CD4-positive, alpha-beta T cell (primary cell): ENCODE measurements at places on chromosomes 11 and 22. TPM values are rescaled to one million over a fixed set of nuclear protein-coding genes. Genes with fewer than 3 reads are reported as not detected.

DNA sequence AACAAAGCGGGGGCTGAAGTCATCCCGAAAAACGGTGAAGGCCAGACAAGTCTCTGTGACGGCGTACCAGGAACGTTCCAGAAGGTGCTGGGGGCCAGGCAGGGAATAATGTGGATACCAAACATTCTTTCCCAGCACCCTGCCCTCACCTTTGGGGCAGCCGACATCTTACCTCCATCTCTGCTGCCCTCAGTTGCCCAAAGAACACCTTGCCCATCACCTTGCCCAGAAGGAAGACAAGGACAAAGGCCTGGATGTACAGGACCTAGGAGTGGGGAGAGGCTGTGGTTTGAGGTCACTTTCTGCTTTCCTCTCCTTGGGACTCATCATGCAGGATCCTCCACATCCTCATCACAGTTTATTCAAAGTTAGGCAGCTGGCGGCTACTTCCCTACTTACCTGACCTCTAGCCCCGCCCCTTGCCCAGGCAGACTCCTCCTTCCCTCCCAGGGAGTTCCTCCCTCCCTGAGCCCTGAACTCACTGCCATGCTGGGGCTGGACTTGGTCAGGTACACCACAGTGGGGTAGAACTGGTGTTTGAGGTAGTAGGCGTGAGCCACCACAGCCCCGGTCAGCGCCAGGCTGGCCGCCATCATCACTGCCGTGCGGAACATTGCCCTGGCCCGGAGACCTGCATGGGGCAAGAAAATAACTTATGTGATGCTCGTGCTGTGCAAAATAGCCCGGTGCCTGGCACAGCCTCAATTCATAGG, 1.2 kb downstream of the SYVN1 start:
- DNase-seq: no peak
- peaks cover 47% of the 10 kb centered on the region for H3K4me1 ChIP-seq
- H3K27ac ChIP-seq: peak overlapping the region; percentile 99
- H3K4me3 ChIP-seq: peak overlapping the region; percentile 83

- peaks cover 65% of the 10 kb centered on the region for H3K4me1 ChIP-seq
- H3K27me3 ChIP-seq: no peaks in the 10 kb centered on the region
- H3K4me3 ChIP-seq: no peak overlapping the region
- no peak overlapping the region for H3K27ac ChIP-seq
- H3K36me3 ChIP-seq: no peaks in the 10 kb centered on the region
These were observed 25.5 kb downstream of the KCNJ1 start for GRCh38 chr11:128841461-128842072.

- H3K4me1 ChIP-seq: no peaks in the 10 kb centered on the region
- DNase-seq: no peak
- no peaks in the 10 kb centered on the region for H3K36me3 ChIP-seq
- no peaks in the 10 kb centered on the region for H3K27me3 ChIP-seq
- no peak overlapping the region for H3K4me3 ChIP-seq
These were observed 405.6 kb downstream of the RAB38 start for GRCh38 chr11:87769661-87770060.

- H3K4me3 ChIP-seq: no peak overlapping the region
- no peak for DNase-seq
- no peaks in the 10 kb centered on the region for H3K27me3 ChIP-seq
These were observed 613.3 kb downstream of the TBC1D22A start for GRCh38 chr22:47375621-47376321.

- H3K4me3 ChIP-seq: no peak overlapping the region
- no peak overlapping the region for H3K27ac ChIP-seq
- H3K36me3 ChIP-seq: no peaks in the 10 kb centered on the region
- DNase-seq: no peak
- H3K27me3 ChIP-seq: no peaks in the 10 kb centered on the region
- no peaks in the 10 kb centered on the region for H3K4me1 ChIP-seq
These were observed 229.9 kb upstream of the PITPNB start for GRCh38 chr22:28148816-28149465.

GRCh38 chr22:23565305-23565914, 14.7 kb downstream of the IGLL1 start:
- DNase-seq: no peak
- peaks cover 12% of the 10 kb centered on the region for H3K4me1 ChIP-seq
- H3K27me3 ChIP-seq: peaks cover 26% of the 10 kb centered on the region
- H3K36me3 ChIP-seq: no peaks in the 10 kb centered on the region
- H3K27ac ChIP-seq: no peak overlapping the region

DNA sequence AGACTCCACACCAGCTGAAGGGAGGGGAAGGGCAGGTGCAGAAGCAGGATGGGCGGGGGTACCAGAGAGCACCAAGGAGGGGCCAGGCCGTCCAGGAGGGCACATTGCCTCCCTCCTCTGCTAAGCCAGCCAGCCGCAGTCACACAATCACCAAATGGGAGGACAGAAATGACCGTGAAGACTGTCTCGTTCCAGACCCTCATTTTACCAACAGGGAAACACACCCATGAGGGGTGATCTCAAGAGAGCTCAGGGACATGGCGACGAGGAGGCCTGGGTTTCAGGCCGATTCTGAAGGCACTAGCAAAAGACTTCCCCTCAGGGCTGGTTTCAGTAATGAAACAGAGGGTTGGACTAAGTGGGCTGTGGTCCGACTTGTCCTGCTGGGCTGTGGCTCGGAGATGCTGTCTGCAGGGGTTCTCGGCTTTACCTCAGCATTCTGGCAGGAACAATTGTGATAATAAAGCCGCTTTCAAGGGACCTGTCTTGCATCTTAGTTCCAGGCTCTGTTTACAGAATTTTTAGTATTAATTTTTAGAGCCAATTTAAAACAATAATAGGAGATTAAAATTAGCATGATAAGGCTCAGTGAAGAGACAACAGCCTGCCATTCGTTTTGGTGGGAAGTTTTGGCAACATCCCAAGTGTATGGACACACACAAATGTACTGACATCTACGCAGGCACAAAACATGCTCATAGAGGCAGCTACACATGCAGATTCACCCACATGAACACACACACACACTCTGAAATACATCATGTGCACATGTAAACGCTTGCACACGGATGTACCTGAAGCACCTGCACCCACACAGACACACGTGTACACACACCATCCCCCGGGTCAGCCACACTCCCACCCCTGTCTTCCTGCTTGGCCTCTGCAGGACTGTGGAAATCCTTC, 2.0 kb upstream of the B3GAT1 start:
- no peak overlapping the region for H3K27ac ChIP-seq
- no peaks in the 10 kb centered on the region for H3K36me3 ChIP-seq
- no peak for DNase-seq
- peaks cover 37% of the 10 kb centered on the region for H3K27me3 ChIP-seq
- no peak overlapping the region for H3K4me3 ChIP-seq
- peaks cover 23% of the 10 kb centered on the region for H3K4me1 ChIP-seq

- peaks cover 5% of the 10 kb centered on the region for H3K27me3 ChIP-seq
- H3K36me3 ChIP-seq: no peaks in the 10 kb centered on the region
- H3K4me1 ChIP-seq: peaks cover 8% of the 10 kb centered on the region
- no peak overlapping the region for H3K4me3 ChIP-seq
- H3K27ac ChIP-seq: no peak overlapping the region
- no peak for DNase-seq
These were observed 33.5 kb upstream of the GNAZ start for GRCh38 chr22:23036684-23037428.

DNA sequence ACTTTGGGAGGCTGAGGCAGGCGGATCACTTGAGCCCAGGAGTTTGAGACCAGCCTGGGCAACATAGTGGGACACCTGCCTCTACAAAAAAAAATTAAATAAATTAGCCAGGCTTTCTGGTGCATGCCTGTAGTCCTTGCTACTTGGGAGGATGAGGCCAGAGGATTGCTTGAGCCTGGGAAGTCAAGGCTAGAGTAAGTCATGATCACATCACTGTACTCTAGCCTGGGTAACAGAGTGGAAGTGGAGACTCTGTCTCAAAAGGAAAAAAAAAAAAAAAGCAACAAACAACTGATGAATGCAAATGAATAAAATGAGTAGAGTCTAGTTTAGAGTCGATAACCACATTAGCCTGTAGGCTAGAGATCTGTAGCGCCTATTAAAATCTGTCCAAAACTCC, 3.9 kb upstream of the BCL2L13 start:
- no peak overlapping the region for H3K4me3 ChIP-seq
- no peaks in the 10 kb centered on the region for H3K27me3 ChIP-seq
- no peak for DNase-seq
- no peaks in the 10 kb centered on the region for H3K36me3 ChIP-seq
- peaks cover 16% of the 10 kb centered on the region for H3K4me1 ChIP-seq

- H3K4me1 ChIP-seq: peaks cover 2% of the 10 kb centered on the region
- peaks cover 6% of the 10 kb centered on the region for H3K36me3 ChIP-seq
- no peak overlapping the region for H3K4me3 ChIP-seq
These were observed 19.5 kb downstream of the CTSC start for GRCh38 chr11:88318017-88318416.

DNA sequence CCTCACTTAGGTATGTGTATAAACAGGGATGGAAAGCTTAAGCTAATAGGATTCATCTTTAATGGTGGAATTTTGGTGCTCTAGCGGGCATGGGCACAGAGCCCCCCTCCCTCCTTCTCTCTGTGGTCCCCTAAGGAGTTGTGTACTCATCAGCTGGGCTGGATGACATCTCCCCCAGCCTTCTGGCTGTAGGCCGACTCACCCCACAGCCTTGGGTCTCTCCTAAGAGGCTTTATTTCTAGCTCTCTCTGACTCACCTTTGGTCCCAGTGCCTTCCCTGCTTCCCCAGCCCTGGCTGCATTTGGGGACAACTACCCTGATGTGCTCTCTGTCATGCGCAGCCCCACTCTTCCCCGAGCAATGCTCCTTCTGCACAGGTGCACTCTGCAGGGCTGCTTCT, 26.9 kb downstream of the SLC6A5 start:
- no peak overlapping the region for H3K27ac ChIP-seq
- H3K4me3 ChIP-seq: no peak overlapping the region
- peaks cover 2% of the 10 kb centered on the region for H3K27me3 ChIP-seq
- H3K36me3 ChIP-seq: no peaks in the 10 kb centered on the region
- DNase-seq: no peak
- no peaks in the 10 kb centered on the region for H3K4me1 ChIP-seq

- H3K27me3 ChIP-seq: no peaks in the 10 kb centered on the region
- H3K27ac ChIP-seq: no peak overlapping the region
- peaks cover 9% of the 10 kb centered on the region for H3K4me1 ChIP-seq
- peaks cover 49% of the 10 kb centered on the region for H3K36me3 ChIP-seq
- DNase-seq: no peak
These were observed 23.0 kb downstream of the C22orf23 start for GRCh38 chr22:37930270-37930951.

- no peaks in the 10 kb centered on the region for H3K36me3 ChIP-seq
- H3K4me3 ChIP-seq: no peak overlapping the region
- DNase-seq: no peak
- no peaks in the 10 kb centered on the region for H3K4me1 ChIP-seq
- no peak overlapping the region for H3K27ac ChIP-seq
These were observed 226.9 kb upstream of the B3GAT1 start for GRCh38 chr11:134638796-134639430.

- H3K27ac ChIP-seq: no peak overlapping the region
- H3K27me3 ChIP-seq: no peaks in the 10 kb centered on the region
- DNase-seq: no peak
- H3K4me3 ChIP-seq: no peak overlapping the region
These were observed 99.7 kb downstream of the PPP6R3 start for GRCh38 chr11:68560216-68560615.

- no peak overlapping the region for H3K4me3 ChIP-seq
- no peak overlapping the region for H3K27ac ChIP-seq
- no peaks in the 10 kb centered on the region for H3K27me3 ChIP-seq
- no peaks in the 10 kb centered on the region for H3K4me1 ChIP-seq
- DNase-seq: no peak
- no peaks in the 10 kb centered on the region for H3K36me3 ChIP-seq
These were observed 78.7 kb downstream of the PIWIL3 start for GRCh38 chr22:24695561-24696511.

GRCh38 chr22:39133871-39134270, 18.6 kb downstream of the CBX7 start:
- H3K4me1 ChIP-seq: no peaks in the 10 kb centered on the region
- H3K27ac ChIP-seq: no peak overlapping the region
- peaks cover 50% of the 10 kb centered on the region for H3K36me3 ChIP-seq
- no peaks in the 10 kb centered on the region for H3K27me3 ChIP-seq
- H3K4me3 ChIP-seq: no peak overlapping the region

DNA sequence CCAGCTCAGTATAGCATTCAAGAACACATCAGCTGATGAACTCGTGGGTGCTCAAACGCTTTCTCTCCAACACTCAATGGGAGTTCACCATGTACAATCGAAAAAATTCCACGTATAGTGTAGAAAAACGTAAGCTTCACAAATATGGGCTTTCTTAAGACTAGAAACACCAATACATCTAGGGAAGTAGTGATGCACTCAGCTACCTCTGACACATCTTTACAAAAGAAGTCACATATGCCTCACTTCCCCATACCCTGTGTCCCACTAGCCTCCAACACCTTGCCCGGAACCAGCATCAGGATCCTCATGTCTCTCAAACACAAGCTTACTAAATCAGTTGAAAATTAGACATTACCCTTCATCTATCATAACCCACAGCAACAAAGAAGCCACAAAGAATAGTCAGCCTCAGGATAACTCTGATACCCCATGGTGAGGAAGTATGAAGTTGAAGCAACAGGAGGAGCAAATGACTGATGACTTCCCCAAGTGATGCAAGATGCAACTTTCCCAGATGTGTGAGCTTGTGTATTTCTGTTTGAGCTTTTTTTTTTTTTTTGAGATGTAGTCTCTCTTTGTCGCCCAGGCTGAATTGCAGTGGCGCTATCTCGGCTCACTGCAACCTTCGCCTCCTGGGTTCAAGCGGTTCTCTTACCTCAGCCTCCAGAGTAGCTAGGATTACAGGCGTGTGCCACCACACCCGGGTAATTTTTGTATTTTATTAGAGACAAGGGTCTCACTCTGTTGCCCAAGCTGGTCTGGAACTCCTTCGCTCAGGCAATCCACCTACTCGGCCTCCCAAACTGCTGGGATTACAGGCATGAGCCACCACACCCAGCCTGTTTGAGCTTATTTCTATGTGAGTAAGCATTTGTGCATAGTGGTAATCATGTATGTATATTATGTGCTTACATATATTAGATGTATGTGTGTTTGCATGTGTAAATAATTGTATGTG, 8.5 kb upstream of the DENND5A start:
- H3K4me1 ChIP-seq: no peaks in the 10 kb centered on the region
- no peaks in the 10 kb centered on the region for H3K27me3 ChIP-seq
- no peak for DNase-seq
- no peaks in the 10 kb centered on the region for H3K36me3 ChIP-seq
- H3K27ac ChIP-seq: peak overlapping the region; percentile 1

- no peak for DNase-seq
- peaks cover 22% of the 10 kb centered on the region for H3K4me1 ChIP-seq
- no peaks in the 10 kb centered on the region for H3K36me3 ChIP-seq
These were observed at the start of gene BRSK2 for GRCh38 chr11:1389932-1390568. Gene BRSK2, plus strand, starts transcription at chr11:1389934. Its CDS starts 351 bp downstream, at chr11:1390285.

GRCh38 chr11:43834286-43834685, 46.3 kb upstream of the ALKBH3 start:
- no peak for DNase-seq
- no peaks in the 10 kb centered on the region for H3K27me3 ChIP-seq
- no peak overlapping the region for H3K4me3 ChIP-seq
- no peaks in the 10 kb centered on the region for H3K4me1 ChIP-seq

GRCh38 chr11:16572945-16573344, 165.5 kb upstream of the C11orf58 start:
- no peaks in the 10 kb centered on the region for H3K36me3 ChIP-seq
- no peak for DNase-seq
- no peaks in the 10 kb centered on the region for H3K4me1 ChIP-seq
- H3K27ac ChIP-seq: no peak overlapping the region

PTPN5 gene
- total RNA-seq: not detected

SHANK2 gene
- not detected for total RNA-seq

LSP1 gene
- 232 TPM for total RNA-seq

SLC17A6 gene
- not detected for total RNA-seq

EHF gene
- not detected for total RNA-seq

ARHGEF17 gene
- total RNA-seq: not detected

CARD16 gene
- 23.6 TPM for total RNA-seq

EIF1AD gene
- total RNA-seq: 94.1 TPM

MPST gene
- 1.7 TPM for total RNA-seq
